ENCODE measurements at places on chromosomes 4 and X.

GRCh38 chrX:34909151-34909550 is 33.4 kb upstream of the FAM47B start:
- no peak for DNase-seq

- no peak for DNase-seq
Measured at GRCh38 chrX:7145454-7145853, 2.1 kb upstream of the STS start.

- no peak for DNase-seq
Measured at GRCh38 chrX:9802737-9803136, 16.5 kb downstream of the SHROOM2 start.

DNA sequence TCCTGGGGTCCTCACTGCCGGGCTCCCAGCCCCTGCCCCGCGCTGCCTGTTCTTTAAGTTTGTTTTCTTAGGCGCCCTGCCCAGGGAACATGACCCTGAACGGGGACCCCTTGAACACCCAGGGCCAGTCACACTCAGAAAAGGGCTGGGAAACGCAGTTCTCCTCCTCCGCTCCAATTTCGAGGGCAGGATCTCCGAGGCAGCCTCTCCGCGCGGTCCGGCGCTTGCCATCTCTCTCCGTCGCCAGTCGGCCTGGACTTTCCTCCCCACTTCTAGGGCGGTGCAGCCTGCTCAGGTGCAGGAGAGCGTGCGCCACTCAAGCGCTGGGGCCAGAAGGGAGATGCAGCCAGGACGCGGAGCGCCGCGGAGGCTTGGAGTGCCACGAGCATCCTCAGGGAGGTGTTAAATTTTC is 9.9 kb downstream of the PRDM8 start:
- no peak for DNase-seq

- no peak for DNase-seq
Measured at GRCh38 chr4:3868211-3869173, 102.3 kb downstream of the ADRA2C start.

GRCh38 chr4:3880615-3881120 is 114.5 kb downstream of the ADRA2C start:
- DNase-seq, result peak; percentile 67

DNA sequence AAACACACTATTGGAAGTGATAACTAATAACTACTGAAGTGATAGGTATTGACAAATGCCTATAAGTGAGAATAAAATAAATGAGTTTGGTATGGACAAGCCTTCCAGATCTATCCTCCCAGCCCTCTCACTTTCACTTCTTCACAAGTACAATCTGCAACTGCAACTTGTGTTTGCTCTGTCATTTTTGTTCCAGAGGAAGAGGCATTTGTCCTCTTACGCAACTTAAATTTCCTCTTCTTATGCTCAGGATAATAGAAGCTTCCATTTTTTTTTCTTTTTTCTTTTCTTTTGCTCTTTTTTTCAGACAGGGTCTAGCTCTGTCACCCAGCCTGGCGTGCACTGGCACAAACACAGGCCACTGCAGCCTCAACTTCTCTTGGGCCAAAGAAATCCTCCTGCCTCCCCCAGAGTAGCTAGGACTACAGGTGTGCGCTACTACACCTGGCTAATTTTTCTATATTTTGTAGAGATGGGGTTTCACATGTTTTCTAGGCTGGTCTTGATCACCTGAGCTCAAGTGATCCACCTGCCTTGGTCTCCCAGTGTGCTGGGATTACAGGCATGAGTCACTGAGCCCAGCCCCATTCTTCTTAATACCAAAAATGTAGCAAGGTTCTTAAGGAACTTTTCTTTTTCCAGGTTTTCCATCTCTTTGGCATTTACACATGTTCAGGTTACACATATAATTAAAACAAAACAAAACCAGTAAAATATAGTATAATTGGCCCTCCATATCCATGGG is 73.1 kb downstream of the PDGFC start:
- DNase-seq, result no peak

GRCh38 chr4:174222266-174222872 is 61.1 kb downstream of the FBXO8 start:
- peak; percentile 32 for DNase-seq

DNA sequence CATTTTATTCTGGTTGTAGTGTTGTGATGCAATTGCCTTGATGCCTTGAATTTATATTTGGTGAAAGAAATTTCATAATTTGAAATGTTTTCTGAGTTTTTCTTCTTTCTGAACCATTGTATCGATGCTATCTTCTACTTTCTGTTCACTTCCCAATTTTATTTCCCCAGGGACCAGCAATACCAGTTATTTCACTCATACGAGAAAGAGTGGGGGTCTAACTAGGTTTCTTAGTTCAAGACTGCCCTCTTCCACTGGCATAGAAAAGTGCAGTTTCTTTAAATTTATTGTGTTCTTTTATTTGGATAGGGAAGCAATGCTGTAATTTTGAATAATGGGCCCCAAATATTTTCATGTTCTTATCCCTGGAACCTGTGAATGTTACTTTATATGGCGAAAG is 544.0 kb upstream of the ADGRL3 start:
- DNase-seq, result no peak

DNA sequence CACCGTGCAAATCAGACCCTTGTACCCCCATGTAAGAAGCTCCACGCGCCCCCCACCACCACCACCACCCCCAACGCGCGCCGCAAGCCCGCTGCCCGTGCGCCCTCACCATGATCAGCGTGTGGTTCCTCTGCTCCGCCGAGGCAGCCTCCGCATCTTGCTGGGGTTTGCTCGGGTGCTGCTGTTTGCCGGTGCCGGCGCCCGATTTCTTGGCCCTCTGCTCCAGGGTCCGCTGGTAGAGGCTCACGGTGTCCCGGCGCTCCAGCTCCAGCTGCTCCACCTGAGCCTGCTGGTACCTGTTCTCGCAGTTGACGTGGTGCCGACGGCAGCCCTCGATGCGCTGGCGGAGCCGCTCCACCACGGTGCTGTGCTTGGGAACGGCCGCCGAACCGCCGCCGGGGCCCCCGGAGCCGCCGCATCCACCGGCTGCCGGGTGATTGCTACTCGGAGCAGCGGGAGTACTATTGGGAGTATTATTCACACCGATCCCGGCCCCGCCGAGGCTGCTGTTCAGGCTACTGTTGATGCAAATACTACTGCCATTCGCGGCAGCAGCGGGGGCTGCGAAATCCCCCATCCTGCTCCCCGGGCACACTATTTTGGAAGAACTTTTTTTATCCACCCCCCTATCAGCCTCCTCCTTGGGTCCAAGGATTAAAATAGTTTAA is 1.1 kb downstream of the MAML3 start:
- DNase-seq, result peak; percentile 32

DNA sequence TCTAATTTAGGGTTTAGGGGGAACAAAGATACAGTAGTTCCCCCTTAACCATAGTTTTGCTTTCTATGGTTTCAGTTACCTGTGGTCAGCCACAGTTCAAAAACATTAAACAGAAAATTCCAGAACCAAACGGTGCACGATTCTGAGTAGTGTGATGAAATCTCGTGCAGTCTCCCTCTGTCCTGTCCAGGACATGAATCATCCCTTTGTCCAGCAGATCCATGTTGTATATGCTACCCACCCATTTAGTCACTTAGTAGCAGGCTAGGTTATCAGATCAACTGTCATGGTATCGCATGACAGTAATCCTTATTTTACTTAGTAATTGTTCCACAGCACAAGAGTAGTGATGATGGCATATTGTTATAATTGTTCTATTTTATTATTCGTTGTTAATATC is 556.1 kb downstream of the IL1RAPL1 start:
- DNase-seq, result no peak

DNA sequence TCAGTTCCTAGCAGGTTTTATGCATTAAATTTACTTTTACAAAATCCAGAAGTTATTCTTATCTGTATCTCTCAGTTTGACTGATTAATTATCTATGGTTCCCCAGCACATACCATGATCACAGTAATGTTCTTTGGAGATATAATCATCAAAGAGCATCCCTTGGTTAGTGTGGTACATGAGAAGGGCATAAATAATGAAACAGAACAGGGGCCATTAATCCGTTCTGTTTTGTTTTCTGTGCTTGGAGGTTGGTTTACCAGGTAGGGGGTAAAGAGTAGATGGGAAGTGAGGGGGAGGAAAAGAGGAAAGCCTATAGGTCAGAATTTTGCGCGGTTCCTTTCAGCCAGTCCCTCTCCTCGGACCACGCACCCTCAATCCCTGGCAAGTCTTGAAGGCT is 718.7 kb upstream of the TENM3 start:
- no peak for DNase-seq

- no peak for DNase-seq
Measured at GRCh38 chr4:60737858-60738257, 462.3 kb upstream of the ADGRL3 start.

DNA sequence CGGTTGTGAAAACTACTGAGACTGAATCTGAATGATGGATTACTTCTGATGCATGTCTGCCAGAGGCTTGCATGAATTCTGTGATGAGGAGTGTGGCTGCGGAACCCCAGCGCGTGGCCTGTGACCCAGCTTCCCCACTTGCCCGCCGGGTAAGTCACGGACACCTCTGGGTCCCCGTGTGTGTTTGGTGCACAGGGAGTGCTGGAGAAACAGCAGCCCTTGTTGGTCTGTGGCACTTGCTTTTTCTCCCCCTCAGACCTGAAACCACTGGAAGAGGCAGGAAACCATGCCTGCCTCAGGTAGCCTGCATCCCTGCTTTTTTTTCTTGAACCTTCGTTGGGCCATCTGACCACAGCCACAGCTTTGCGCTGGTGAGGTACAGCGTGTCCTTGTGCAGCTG is 51.9 kb upstream of the TADA2B start:
- DNase-seq, result no peak

DNA sequence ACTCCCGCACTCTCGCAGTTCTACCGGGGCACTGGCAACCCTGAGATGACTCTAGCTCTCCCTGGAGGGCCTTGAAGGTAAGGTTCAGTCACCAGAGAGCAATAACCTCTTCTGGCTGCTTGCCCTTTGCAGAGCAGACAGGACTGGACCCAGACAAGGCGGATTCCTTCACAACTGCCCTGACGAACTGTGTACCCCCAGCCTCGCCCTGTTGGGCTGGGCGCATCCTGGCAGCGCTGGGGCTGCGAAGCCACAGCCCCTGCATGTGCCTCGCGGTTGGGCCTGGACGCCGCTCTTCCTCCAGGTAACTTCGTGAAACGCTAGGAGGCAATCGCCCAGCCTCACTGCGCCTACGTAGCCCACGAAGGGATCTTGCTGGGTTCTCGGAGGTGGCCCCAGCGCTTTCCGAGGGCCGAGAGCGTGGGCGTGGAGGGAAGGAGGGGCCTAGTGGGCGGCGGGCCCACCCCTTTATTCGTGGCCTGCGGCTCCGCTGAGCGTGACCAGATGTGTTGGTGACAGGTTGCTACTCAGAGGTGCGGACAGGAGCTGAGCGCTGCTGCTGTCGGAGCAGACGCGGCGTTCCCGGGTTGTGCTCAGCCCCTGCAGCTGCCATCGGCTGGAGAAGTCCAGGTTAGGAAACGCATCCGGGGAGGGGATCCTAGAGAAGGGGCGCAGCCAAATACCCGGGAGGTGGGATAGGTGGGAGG is 1.9 kb upstream of the MAMLD1 start:
- DNase-seq, result peak; percentile 38

DNA sequence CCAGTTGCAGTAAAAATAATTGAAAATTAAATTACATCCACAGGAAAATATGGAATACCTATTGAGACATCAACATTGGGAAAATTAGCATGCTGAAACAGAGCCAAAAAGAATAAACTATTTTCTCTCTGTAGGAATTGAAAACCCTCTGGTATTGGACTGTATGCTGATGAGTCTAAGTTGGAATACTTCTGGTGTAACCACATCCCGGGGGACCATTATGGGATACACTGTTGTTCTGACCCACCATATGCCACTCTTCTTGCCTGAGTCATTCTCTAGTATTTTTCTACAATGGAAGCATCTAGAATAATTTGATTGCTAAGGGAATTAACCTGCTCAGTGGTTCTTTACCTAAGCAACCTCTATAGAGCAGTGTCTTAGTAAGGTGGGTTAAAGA is 640.7 kb upstream of the AGA start:
- DNase-seq, result no peak

DNA sequence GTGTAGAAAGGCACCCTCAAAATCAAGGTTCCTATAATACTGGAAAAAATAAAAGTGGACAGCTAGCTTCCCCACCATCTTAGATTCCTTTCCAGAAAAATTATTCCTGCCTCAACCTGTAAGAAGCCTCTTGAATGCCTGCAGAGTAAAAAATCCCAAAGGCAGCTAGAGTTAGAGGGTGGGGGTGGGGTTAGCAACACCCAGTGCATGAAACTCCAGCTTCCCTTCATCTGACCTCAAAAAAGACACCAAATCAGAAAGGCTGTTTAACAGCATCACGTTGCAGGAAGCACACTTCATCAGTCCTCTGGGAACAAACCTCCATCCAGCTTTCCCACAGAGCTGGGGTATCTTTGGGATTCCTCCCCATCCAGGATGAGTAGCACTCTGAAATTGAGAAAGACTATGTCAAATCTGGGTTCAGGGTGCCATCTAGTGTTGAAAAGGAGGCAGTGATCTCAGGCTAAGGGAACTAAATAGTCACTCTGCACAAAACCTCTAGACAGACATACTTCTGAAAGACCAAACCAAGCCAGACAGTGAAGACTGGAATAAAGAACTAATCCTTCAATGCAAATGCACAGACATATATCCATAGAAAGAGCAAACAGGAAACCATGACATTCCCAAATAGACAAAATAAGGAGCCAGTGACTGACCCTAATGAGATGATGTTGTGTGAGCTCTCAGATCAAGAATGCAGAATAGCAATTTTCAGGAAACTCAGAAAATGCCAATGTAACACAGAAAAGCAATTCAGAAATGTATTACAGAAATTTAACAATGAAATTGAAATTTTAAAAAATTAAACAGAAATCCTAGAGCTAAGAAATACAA is 97.9 kb downstream of the ARHGEF9 start:
- peak; percentile 37 for DNase-seq

- DNase-seq, result no peak
Measured at GRCh38 chrX:5650904-5651303, 577.8 kb downstream of the NLGN4X start.

DNA sequence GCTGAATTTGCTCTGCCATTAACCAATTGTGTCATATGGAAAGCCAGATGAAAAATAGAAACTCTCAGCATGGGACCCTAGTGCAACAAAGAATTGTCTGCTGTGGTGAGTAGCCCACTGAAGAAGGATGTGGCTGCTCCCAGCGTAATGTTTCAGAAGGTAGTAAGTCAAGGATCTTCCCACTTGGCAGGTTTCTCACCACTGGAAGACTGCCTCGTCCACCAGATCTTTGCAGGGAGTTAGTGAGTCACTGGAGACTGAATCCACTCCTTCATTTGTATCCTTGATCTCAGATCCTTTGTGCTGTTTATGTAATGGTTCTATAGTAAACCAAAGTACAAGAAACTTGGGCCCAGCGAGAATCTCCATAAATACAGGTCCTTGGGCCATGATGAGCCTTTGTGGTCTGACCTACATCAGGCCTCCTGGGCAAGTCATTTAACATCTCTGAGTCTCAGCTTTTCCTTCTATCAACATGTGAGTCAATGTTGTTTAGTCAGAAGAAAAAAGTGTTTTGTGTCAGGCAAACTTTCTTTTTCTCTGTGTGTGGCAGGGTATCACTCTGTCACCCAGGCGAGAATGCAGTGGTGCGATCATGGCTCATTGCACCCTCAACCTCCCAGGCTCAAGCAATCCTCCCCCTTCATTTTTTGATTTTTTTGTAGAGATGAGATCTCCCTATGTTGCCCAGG is 78.0 kb upstream of the CCDC160 start:
- no peak for DNase-seq

All from CD4-positive, alpha-beta T cell treated with Interleukin-10 for 1 hour (primary cell).